ENCODE measurements at places on chromosomes 2 and 18. TPM values are rescaled to one million over a fixed set of nuclear protein-coding genes. Genes with fewer than 3 reads are reported as not detected.

CCBE1 gene
- total RNA-seq: 0.32 TPM

XIRP2 gene
- total RNA-seq: 1.2 TPM

GRCh38 chr18:35616664-35617423 lies 35.3 kb downstream of the GALNT1 start:
- no peak for DNase-seq

DNA sequence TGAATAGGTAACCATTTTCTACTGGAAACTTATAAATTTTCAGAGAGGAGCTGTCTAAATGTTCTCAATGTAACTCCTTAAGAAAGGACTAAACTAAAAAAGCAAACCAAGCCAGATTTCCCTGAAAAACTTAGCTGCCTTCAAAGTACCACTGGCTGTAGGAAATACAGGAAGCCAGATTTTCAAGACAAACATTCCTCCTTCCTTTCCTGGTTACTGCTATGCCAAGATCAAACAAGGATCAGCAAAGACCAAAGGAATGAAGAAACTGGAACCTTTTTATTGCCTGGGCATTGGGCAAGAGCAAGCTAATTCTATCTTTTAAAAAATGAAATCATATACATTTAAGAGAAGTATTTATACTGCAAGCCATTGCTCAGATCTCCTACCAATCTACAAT lies 212.7 kb downstream of the DYM start:
- DNase-seq: no peak

DNA sequence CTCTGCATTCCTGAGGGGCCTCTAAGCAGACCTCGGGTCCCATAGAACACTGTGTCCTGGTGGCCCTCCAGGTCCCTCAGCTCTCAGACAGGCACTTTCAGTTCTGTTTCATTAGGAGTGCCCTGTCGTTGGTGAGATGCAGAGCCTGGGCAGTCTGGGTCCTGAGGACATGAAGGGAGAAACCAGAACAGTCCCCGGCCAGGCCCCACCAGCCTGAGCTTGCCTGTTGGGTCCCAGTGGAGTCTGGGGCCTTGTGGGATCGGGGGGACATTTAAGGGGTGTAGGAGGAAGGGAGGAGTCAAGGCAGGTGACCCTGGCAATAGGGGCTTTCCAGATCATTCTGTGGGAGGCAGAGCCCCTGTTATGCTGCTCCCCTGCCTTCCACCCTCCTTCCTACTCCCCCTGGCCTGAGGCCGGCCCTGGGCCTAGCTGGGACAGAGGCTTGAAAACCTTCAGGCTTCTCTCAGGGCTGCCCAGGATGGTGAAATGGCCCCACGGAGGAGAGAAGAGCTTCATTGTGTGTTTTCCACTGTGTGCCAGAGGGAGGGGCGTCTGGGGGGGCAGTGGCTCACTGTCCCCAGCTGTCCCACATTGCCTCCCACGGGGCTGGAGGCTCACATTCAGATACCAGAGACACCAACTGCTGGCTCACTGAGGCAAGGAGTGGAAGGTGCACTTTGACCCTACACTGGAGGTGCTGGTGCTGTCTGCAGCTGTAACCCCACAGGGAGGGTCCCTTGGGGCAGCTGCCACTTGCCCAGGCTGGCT lies 26.6 kb upstream of the CATIP start:
- no peak for DNase-seq

DNA sequence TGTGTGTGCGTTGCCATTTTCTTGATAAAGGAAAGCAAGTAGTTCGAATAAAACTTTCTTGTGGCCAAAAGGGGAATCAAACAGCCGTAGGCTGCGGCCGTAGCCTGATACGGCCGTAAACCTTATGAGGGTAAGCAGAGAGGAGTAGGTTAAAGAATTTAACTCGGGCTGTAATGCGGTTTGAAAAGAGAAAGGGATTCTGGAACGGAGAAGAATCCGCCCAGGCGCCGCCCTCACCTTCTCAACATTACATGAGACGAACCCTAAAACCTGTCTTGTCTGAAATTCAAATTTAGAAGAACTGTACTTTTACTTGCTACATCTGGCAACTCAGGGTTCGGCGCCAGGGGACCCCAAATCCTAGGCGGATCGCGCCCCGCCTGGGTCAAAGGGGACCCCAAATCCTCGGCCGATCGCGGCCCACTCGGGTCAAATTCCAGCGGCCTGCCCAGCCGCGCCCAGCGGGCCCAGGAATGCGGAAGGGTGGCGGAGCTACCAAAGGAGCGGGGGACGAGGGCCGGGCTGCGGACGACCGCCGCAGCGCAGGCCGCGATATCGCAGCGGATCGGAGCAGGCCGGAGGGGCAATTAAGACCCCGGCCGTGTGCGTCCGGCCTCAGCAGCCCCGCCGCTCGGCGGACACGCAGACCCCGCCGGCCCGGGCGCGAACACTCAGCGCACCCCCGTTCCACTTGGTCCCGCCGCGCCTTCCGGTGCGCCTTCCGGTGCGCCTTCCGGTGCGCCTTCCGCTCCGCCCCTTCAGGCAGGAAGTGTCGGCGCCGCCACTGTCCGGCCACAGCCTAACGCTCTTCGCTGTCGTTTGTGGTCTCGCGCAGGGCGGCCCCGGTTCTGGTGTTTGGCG lies at the start of gene MYL12B:
MYL12B (plus strand) TSS at position 761 of the 861 bp plus-strand sequence. CDS start 10,766 bp downstream, outside the sequence.
- peak; percentile 87 for DNase-seq

DNA sequence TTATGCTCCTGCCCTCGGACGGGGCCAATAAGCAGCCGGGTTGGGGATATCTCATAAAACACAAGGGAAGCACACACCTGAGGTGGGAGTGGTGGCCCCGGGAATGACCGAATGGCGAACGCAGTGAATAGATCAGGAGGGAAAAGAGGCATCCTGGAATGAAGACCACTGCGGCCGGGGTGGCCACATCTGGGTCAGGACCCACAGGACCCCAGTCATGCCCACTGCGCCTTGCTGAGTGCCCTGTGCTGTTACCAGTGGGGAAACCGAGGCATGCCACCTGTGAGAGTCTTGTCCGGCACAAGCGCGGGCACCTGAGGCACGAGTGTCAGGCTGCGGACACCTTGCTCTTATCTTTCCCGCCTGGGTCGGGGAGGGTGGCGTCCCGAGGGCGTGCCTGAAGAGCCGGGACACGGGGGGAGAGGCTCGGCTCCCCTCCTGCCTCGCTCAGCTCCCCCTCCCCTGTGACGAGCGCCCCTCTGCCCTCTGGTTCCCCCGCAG lies 1.6 kb downstream of the PDCD1 start:
- no peak for DNase-seq
